ENCODE measurements at places on chromosomes 11 and 22. TPM values are rescaled to one million over a fixed set of nuclear protein-coding genes. Genes with fewer than 3 reads are reported as not detected.

LRRC55 gene
- not detected for total RNA-seq

SLC6A5 gene
- total RNA-seq = under 0.01 TPM

PHF21A gene
- 10.0 TPM for total RNA-seq

ACTN3 gene
- not detected for total RNA-seq

TRIM21 gene
- total RNA-seq = 10.2 TPM

APOA4 gene
- total RNA-seq = not detected

GRIA4 gene
- total RNA-seq = 2.7 TPM

POU2AF2 gene
- not detected for total RNA-seq

APOL5 gene
- not detected for total RNA-seq

GGT5 gene
- total RNA-seq = not detected

SNX32 gene
- total RNA-seq = 1.5 TPM

LRRC74B gene
- total RNA-seq = not detected

EIF3M gene
- total RNA-seq = 385 TPM

ART1 gene
- total RNA-seq = not detected
